ENCODE measurements at places on chromosomes 1 and 21.

DNA sequence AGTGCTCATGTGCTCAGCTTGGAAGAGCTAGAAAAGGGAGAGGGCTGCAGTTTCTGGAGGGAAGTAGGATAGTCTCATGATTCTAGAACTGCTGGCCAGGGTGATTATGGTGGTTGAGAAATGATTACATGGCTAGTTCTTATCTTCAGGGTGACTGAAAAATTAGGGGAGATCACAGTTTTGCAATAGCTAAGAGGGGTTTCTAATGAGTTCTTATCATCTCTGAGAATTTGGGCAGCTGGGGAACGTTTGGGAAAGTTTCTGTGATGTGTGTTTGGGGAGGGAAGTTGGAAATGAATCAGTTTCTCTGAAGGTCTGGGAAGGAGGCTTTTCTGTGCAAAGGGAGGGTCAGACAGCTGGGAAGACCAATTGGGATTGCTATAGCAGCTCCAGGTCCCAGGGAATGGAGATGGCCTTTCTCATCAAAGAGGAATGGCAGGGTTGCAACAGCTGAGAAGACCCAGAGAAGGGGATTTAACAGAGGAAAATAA lies 7.6 kb upstream of the RHOU start:
- no peak for DNase-seq

- DNase-seq = no peak
Measured at GRCh38 chr1:18712252-18712600, 81.6 kb downstream of the PAX7 start.

- no peak for DNase-seq
Measured at GRCh38 chr1:235156265-235156664, 4.8 kb downstream of the RBM34 start.

DNA sequence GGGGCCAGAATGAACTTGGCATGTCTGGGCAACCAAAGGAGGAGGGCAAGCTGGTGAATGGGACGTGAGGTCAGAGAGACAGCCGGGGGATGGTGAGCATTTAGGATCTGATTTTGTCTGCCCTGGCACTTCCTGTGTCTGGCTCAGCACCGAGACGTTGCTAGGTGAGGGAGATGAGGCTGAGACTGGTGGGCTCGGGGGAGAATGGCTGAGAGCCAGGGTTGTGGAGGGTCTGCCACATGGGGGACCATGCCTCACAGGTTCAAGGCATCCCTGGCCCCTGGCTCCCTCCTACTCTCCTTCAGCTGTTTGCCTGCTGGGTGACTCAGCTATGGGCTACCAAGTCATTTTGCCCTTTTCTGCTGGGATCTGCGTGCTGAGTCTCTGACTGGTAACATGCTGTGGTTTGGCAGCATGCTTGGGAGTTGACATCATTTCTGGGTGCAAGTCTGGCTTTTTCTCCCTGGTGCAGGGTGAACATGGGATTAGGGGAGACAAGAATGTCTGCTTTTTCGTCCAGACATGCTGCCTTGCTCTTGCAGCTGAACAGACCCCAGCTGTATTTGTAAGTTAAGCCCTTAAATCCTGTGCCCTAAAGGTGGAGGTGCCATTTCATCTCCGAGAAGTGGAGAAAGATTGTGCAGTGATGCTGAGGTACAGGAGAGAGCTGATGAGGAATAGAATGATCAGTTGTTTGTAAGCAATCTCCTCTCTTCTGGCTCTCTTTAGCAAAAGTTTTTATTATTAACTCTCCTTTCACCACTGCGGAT lies 17.6 kb downstream of the GALNT2 start:
- no peak for DNase-seq

GRCh38 chr1:44262816-44263567 lies 49.7 kb downstream of the DMAP1 start:
- DNase-seq = no peak

GRCh38 chr1:160858507-160858906 lies 4.2 kb downstream of the CD244 start:
- DNase-seq = no peak

DNA sequence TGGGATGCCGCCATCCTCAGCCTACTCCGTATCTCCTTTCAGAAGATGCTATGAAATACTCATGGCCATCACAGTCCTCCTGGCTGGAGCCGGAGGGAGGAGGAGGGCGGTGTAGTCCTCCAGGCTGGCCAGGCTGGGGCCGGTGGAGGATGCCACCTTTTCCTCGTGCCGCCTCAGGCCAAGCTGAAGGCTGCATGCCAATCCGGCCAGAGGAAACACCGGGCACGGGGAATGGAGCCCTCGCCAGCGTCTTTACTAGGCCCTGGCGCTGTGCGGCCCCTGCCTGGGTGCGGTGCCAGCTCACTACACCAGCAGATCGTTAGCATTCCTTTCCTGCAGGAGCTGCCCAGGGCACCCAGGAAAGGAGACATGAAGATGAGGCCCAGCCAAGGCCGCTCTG lies 70.1 kb downstream of the CASZ1 start:
- no peak for DNase-seq

DNA sequence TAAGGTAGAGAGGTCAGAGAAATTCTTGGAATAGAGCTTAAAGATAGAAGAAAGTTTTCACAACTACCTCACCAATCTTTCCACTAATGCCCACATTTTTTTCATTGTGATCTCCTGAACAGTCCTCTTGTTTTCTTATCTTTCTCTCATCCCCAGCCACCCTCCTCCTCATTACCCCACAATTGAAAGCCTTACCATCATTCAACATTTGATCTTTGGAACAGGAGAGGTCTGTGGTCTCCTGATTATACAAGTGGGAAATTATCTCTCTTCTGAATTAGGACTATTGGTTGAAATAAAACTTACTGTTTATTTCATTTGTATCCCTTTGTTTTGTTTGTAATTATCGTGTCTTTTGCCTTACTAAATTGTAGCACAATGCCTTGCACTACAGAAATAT lies 29.6 kb downstream of the DNAH14 start:
- DNase-seq = no peak
